Activated CD4-positive, alpha-beta T cell treated with anti-CD3 and anti-CD28 coated beads for 36 hours (primary cell): ENCODE measurements at places on chromosomes 12 and 14. TPM values are rescaled to one million over a fixed set of nuclear protein-coding genes. Genes with fewer than 3 reads are reported as not detected.

GRCh38 chr12:47717443-47718193 is 7.7 kb downstream of the ENDOU start:
- DNase-seq = peak; percentile 79

- no peak for DNase-seq
Observed at GRCh38 chr14:38828183-38828827, 274.7 kb downstream of the SEC23A start.

DNA sequence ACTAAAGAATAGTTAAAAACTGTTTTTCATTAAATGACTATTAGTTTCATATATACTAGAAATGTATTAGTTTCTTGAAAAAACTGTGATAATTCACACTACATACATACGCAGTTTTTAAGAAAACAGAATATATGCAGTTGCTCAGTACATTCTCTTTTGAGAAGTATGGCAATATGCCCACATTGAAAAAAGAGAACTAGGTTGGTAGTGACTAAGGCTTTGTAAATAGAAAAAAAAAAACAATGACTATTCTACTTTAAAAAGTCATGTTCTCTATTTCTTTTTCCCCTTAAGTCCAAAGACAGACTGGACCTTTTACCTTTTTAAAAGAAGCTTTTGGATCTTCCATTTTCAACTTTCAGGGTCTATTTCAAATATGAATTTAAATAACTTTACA is 25.0 kb downstream of the SNX6 start:
- no peak for DNase-seq

GRCh38 chr12:88876857-88877256 is 296.6 kb upstream of the KITLG start:
- DNase-seq = no peak

GRCh38 chr12:7642287-7642686 is 23.4 kb downstream of the APOBEC1 start:
- DNase-seq = no peak

DNA sequence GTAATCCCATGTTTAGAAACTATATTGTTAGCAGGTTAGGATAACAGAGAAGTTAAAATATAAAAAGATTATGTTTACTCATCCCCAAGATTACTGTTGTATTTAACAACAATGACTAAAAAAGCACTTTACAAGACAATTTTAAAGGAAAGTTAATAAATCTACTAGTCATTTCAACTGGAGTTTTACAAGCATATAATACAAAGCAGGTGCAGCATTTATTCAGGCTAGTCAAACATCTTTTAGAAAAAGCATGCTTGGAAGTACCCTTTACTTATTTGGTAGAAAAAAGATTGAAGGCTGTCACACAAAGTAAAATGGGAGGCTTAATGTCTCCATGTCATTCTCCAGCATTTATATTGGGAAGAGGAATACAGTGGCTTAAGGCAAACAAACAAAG is 80.6 kb downstream of the HEATR5A start:
- DNase-seq = no peak

GRCh38 chr12:68210875-68211274 is 14.7 kb downstream of the IL26 start:
- DNase-seq = no peak

GRCh38 chr12:89239534-89239933 is 112.8 kb downstream of the DUSP6 start:
- no peak for DNase-seq

DNA sequence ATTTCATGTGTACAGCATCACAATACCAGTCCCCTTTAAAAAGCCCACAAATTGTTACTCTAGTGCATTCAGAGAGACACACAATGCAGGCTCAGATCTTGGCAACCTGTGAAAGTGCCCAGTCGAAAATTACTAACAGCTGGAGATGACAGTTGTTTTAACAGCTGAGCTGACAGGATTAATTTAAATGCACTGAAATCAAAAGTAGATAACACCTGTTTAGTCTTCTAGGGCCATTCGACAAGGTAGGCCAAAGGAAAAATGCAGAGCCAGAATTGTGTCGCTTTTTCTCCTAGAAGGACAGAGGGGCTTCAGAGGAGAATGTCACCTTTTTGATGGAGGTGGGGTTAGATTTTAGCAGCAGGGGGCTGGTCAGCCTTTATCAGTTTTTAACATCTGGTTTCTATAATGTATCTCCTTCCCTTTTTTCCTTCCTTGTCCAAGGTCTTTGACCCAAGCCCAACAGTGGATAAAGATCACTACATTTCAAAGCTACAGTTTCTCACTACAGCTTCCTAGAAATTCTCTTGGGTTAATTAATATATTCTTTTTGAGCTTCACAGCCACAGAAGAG is 139.1 kb downstream of the SOX5 start:
- DNase-seq = no peak

Gene BATF
- 187 TPM for total RNA-seq

Gene OTUB2
- 0.75 TPM for total RNA-seq

Gene IKBIP
- 20.1 TPM for total RNA-seq
